NCI-H526 treated with DMSO at 0.1 percent for 48 hours (cell line): ENCODE measurements at places on chromosomes 11 and 22.

DNA sequence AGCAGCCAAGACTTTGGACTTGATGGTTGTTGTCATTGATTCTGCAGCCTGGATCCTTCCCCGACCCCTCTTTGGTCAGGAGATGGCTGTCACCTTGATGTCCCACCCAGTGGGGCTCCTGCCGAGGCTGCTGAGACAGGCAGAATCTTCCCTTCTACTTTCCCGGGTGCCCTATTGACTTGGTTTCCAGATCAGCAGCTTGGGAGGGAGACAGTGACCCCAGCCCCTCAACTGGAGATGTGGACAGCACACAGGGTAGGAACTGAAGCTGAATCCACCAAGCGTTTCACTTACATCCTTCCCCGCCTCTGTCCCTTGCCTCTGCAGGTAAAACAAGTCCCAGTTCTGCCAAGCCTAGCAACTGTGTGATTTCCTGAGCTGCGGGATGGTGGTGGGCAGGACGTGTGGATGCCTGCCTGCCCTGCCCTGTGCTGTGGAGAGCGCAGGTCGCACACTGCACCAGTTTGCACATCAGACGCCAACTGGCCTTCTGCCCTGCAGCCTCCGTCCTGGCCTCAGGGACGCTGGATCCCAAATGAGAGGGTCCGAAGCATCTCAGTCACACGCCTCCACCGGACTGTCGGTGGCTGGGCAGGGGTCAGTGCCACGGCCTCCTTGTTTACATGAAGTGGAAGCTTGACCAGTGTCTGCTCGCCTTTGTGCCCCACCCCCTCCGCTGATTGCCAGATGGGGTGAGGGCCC, 34.6 kb downstream of the FAM83F start:
- DNase-seq, result no peak

GRCh38 chr11:45333001-45333971, 47.1 kb upstream of the SYT13 start:
- DNase-seq, result peak; percentile 78

- DNase-seq, result no peak
Observed at GRCh38 chr11:117818041-117818873, 6.3 kb downstream of the FXYD2 start.

DNA sequence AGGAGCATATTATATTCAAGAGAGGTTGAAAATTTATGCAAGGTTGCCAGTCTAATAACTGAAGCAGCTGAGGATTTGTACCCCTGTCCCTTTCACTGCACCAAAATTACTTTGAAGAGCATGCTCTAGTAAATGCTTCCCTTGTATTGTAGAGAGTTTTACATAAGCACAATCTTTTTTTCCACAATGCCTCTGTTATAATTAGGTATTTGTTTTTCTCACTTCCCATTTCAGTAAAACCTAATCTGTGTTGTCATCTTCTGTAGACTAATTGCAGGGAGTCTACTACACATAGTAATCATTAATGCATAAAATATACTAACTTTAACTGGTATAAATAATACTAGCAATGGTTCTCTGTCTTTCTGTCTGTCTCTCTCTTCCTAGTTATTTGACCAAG, 718.4 kb upstream of the ANO5 start:
- DNase-seq, result no peak

DNA sequence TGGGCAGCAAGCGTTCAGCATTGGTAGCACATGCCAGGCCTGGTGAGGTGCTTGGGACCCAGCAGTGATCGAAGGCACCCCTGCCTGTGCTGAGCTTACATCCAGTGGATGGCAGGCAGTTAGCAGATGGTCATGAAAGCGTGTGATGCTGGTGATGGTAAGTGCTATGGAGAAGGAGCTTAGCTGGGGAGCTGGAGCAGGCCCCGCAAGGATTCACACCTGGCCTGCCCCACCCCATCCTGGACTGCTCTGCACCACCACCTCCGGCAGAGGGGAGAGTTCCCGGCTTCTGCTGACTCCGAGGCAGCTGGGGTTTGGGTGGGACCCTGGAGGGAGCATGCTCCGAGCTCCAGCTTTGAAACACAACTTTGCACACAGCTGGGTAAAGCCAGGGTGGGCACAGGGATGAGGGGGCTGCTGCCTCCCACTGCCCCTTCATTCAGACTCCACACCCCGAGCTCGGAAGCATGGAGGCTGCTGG, 16.2 kb downstream of the MPPED1 start:
- no peak for DNase-seq

- no peak for DNase-seq
Observed at GRCh38 chr11:5280582-5281102, 10.9 kb upstream of the HBE1 start.

GRCh38 chr11:94680426-94680825, 87.7 kb upstream of the AMOTL1 start:
- no peak for DNase-seq

- DNase-seq, result peak; percentile 59
Observed at GRCh38 chr11:122977470-122978298, 4.0 kb downstream of the BSX start.
